ENCODE measurements at places on chromosomes 6 and 20.

- no peak for DNase-seq
These were observed 325.0 kb downstream of the CDC5L start for GRCh38 chr6:44712353-44713111.

DNA sequence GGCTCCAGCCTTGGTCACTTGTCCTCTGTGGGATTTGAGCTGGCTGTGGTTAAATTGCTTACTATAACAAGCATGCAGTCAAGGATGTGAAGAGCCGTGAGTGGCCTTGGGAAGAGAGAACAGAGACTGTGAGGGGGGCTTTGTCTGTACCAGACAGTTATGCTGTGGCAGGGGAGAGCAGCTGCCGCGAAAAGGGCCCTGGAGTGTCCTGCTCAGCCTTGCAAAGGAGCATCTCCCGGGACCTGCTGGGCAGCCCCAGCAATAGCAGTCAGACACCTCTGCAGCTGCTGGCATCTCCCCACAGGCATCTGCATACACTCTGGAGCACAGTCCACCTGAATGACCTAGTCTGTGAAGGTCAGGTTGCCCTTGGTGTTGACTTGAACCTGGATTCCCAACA, 6.3 kb downstream of the EBF4 start:
- no peak for DNase-seq

GRCh38 chr6:100257793-100258395, 206.8 kb downstream of the SIM1 start:
- peak; percentile 46 for DNase-seq

DNA sequence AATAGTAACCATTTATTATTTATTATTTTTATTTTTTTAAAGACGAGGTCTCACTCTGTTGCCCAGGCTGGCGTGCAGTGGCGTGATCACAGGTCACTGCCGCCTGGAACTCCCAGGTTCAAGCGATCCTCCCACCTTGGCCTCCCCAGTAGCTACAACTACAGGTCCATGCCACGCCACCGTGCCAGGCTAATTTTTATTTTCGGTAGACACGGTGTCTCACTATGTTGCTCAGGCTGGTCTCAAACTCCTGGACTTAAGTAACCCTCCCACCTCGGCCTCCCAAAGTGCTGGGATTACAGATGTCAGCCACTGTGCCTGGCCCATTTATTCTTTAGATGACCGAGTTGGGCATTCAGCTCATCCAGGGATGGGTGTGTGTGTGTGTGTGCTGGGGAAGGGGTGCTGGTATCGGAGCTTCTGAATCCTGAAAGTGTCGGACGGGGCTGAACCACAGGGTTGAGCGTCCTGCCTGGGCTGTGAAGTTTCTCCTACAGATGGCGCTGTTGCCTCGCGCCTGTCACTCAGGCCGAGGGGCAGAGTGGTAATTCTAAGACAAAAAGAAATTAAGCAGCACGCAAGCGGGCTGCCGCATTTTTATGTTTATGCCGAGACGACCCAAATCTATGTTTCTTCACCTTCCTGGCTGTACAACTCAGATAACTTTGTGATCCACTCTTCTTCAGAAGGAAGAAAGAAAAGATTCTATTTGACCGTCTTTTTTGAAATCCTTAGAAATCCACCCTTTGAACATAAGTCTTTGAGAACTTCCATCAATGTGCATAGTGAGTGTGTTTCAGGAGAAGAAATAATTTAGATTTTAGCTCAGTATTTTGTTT, 252.8 kb downstream of the CDH26 start:
- peak; percentile 40 for DNase-seq

DNA sequence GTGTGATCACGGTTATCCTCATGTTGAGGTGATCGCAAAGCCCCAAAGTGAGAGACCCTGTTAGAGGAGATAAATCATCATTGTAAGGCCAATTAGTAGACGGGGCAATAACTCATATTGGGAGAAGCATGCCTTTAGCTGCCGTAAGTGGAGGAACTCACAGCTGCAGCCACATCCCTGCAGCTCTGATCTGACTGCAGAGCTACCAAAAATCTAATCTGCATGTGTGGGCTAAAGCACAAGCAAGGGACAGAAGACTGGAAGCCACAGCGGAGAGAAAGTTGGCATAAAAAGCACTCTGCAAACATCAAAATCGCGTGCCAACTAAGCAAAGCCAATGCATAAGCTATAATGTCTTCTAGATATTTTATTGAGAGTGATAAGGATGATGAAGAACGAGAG, 79.8 kb downstream of the TBC1D7 start:
- no peak for DNase-seq

GRCh38 chr6:1328129-1328800, 16.4 kb downstream of the FOXQ1 start:
- no peak for DNase-seq

DNA sequence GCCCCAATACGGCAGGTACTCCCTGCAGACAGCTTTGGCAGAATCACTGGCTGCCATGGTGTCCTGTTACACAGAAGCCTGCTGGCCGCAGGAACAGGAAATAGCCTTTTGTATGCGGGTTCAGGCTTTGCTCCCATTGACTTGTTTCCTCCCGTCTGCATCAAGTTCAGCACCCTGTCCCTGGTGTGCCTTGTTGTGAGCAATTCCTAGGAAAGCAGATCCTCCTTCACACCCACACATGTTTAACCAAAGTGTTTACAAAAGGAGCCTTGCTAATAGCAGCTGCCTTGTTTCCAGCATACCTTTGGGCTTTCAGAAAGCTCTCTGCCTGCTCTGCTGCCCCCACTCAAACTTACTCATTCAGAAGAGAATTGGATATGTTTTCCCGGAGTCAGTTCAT, 127.2 kb upstream of the SUPT3H start:
- DNase-seq: no peak

Measured in GM12865 (cell line).